NCI-H146 (cell line): ENCODE measurements at places on chromosomes 7 and 10.

DNA sequence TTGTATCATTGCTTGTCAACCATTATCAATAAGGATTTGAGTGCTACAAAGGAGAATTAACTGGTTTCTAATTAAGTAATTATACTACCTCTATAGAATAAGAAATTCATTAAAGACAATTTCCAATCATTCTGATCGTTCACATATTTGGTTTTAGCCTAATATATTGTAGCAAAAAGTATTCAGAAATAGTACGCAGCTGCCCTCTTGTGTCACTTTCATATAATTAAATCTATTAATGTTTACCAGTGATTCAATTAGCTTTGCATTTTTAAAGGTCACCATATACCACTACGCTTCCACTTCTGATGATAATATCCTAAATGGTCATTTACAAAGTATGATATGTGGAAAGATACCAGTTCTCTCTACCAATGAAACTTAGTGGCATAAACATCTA, 128.3 kb downstream of the NEBL start:
- peak; percentile 21 for DNase-seq

DNA sequence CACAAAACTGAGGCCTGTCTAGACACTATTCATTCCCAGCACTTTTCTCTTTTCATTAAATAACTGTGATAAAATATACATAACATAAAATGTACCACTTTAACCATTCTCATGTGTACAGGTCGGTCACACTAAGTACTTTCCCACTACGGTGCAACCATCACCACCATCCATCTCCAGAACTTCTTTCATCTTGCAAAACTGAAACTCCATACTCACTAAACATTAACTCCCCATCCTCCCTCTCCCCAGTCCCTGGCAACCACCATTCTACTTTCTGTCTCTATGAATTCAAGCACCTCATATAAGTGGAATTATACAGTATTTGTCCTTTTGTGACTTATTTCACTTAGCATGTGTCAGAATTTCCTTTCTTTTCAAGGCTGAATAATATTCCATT, 53.0 kb downstream of the ARHGAP12 start:
- DNase-seq: no peak

DNA sequence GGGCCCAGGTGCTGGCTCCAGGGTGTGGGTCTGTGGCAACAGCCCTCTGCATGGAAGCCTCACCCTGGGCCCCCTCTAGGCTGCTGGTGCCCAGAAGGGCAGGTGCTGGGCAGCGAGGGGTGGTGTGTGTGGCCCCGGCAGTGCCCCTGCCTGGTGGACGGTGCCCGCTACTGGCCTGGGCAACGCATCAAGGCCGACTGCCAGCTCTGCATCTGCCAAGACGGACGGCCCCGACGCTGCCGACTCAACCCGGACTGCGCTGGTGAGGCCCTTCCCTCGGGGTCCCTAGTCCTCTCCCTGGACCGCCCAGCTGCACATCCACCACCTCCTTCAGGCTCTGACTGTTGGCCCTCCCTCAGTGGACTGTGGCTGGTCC, 18.8 kb upstream of the ZNF467 start:
- DNase-seq: no peak

- no peak for DNase-seq
Observed at GRCh38 chr10:129483430-129484010, 16.5 kb downstream of the MGMT start.

DNA sequence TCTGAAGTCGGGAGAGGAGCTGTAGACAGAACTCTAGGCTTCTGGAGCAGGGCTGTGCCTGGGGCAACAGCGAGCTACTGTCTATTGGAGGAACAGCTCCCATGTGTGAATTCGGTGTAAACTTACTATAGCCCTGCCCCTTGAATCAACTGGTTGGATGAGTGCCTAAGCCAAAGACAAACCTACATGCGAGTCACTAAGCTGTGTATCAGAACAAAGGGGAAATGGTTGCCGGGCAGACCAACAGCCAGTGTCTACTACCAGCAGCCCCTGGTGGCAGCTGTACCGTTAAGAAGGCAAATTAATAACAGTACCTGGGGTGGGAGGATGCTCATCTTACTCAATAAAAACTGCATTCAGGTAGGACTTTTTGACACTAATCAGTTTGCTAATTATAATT, 343.6 kb downstream of the ACTR3B start:
- no peak for DNase-seq

DNA sequence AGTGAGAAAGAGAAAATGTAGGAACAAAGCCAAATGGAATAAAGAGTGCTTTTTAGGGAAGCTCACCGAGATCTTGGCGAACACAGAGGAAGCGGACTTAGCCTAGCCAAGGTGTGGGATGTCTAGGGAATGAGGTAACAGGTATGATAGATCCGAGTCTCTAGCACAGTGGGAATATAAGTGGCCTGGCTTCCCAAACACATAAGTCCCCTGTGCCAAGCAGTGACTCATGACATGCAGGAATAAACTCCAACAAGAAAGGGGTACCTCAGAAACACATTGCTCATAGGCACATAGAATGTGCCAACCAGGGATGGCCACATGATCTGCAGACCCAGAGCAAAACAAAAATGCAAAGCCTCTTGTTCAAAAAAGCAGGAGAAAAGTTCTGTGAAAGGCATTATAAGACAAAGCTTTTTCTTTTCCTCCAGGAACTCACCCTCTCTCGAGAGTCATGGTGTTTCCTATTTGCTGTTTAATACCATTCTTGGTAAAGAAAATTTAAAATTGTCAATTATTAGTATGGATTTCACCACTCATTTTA, 542.5 kb downstream of the GATA3 start:
- no peak for DNase-seq

DNA sequence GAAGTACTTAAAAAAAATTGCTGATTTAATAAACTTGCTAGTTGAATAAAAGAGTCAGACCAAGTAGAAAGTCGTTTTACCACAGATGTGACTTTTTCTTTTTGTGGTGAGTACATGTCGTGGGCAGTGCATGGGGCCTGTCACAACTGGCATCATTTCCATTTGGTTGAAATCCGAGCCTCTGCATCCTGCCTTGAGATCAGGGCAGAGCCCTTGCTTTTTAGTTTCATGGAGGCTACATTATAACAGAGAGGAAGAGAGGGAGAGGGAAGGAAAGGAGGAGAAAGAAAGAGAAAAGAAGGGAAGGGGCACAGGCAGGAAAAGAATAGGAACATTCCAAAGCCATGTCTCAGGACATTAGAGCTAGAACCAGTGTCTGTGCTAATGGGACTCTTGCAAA, 20.4 kb upstream of the INSYN2A start:
- DNase-seq: no peak

- DNase-seq: no peak
Observed at GRCh38 chr7:35252612-35253459, 1.1 kb downstream of the TBX20 start.

DNA sequence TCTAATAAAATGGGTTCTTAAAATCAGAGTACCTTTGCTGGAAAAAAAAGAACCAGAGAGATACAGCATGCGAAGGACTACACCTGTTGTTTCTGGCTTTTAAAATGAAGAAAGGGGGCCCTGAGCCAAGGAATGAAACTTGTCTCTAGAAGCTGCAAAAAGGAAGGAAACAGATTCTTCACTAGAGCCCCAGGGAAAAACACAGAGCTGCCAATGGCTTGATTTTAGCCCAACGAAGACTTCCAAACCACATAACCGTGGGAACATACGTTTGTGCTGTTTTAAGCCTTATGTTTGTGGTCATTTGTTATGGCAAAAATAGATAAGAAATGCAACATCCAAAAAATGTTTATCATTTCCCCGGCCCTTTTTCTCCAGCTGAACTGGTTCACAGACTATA, 780.0 kb downstream of the SORCS1 start:
- no peak for DNase-seq

DNA sequence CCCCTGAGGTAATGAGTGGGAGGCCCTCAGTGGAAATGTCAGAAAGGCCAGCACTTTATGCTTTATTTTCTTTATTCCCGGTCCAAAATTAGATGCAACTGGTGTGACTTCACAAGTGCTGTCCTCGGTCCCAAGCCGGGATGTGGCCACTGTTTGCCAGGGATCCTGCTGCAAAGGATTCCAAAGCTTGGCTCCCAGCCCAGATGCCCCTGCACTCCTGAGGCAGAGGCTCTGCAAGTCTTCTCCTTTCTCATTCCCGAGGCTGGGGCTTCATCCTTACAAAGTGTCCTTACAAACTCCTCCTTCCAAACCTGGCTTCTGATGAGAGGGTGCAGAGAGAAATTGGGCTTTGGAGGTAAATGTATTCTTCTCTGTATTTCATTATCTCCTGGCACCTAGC, 544.3 kb upstream of the DPP6 start:
- DNase-seq: peak; percentile 7

- no peak for DNase-seq
Observed at GRCh38 chr7:45028138-45028919, 28.3 kb downstream of the CCM2 start.

GRCh38 chr10:69479240-69480067, 28.2 kb downstream of the TSPAN15 start:
- DNase-seq: peak; percentile 59

DNA sequence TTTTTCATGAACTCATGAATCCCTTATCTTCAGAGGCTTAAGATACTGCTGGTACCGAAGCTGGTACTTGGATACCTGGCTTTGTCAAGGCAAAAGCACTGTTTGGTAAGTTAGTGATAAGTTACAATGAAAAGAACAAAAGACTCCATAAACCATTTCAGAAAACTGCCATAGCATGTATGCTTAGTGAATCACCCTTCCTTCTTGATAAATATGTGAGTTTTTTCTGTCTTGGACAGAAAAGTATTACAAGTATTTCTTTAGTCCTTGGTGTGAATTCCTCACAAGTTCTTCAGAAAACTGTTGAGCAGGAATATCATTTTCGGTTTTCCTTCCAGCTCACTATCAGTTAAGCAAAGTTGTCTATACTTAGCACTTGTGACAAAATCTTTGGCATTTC, 25.6 kb downstream of the PUS7 start:
- DNase-seq: no peak

DNA sequence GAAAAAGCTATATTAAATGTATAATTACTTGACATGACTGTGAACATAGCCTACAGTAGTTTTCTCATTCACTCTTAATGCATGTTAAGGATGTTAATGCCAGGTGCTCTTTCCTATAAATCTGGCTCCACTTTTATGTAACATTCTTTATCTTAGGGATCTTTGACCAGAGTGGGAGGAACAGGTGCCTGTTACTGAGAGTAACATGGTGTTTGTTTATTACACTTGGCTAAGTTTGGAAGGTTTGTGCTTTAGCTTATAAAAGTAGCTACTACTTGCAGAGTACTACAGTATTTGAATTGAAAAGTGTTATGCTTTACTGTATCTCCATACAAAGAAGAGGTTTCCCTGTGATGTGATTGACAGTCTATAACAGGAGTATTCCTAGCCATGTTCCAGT, 183.4 kb downstream of the DYNC1I1 start:
- no peak for DNase-seq
